ENCODE measurements at places on chromosomes 7 and 10. TPM values are rescaled to one million over a fixed set of nuclear protein-coding genes. Genes with fewer than 3 reads are reported as not detected.

Gene PLXDC2
- 203 TPM for total RNA-seq

Gene RABGEF1
- total RNA-seq = 27.9 TPM

DNA sequence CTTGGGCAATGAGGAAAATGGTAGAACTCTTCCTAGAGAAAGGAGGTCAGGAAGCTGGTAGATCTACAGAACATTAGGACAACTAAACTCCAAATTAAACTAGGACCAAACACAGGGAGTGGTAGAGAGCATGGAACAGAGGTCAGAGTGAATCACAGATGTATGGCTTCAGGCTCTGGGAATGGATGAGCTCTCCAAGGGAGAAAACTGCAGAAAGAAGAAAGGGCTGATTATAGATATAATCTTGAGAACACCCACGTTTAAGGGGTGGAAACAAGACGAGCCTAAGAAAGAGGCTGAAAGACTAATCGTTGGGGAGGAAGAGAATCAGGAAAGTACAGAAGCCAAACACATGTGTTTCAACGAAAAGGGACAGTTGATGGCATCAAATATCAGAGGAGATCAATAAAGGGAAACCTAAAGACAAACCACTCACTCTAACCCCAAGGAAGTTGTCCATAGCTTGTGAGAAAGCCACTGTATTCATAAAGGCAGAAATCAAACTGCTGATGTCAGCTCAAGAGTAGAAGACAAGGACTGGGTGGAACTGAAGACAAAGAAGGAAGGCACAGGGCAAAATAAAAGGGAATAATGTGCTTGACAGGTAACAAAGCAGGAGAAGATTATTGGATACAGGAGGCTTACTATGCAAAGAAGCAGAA is 41.4 kb downstream of the NUDCD3 start:
- H3K4me1 ChIP-seq = peaks cover 23% of the 10 kb centered on the region
- no peak overlapping the region for H3K4me3 ChIP-seq
- peak overlapping the region; percentile 89 for H3K27ac ChIP-seq
- no peaks in the 10 kb centered on the region for H3K27me3 ChIP-seq
- no peak for DNase-seq

DNA sequence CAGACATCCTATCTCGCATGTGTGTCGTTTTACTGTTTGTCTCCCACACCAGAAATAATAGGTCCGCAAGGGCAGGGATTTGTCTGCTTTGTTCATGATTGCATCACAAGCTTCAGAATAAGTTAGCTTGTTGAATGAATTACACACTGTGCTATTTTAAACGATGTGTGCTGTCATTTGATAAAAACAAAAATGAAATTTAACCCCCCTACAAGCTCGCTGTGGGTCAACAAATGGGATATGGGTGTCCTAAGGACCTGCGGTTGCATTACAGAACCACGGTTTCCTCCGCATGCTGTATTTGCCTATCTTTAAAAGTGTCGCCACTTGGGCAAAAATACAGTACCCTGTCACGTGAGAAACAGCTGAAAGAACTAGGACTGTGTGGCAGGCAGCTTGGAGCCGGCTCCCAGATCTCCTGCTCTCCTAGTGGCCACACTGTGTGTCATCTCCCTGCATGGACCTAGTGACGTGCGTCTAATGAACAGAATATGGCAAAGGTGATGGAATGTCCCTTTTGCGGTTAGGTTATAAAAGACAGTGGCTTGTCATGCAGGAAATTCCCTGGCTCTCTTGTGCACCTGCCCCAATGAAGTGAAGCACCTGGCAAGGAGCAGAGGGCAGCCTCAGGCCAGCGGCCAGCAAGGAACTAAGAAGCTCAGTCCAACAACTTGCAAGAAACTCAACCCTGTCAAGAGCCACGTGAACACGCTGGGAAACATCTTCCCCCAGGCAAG is 32.9 kb upstream of the CRYGN start:
- no peaks in the 10 kb centered on the region for H3K27me3 ChIP-seq
- H3K27ac ChIP-seq = peak overlapping the region; percentile 74
- H3K4me3 ChIP-seq = no peak overlapping the region
- no peak for DNase-seq

DNA sequence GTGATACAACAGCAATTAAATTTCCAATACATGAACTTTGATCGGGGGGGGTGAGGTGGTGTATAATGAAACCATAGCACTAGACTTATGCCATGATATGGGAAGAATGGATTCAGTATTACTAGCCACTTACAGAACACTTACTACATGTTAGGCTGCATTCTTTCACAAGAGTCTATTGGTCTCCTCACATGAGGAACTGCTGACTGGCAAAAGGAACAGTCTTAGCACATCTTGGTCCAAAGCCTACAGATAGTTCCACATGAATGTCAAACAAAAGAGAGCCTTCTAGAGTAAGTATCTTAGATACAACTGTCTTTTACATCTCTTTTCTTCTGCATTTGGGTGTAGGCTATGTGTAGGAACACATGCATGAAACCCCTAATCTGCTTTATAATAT is 115.9 kb upstream of the DNAJB12 start:
- peaks cover 5% of the 10 kb centered on the region for H3K4me1 ChIP-seq
- no peak for DNase-seq
- no peak overlapping the region for H3K4me3 ChIP-seq
- peaks cover 21% of the 10 kb centered on the region for H3K36me3 ChIP-seq
- H3K27ac ChIP-seq = no peak overlapping the region

Gene AGR3
- total RNA-seq = not detected

DNA sequence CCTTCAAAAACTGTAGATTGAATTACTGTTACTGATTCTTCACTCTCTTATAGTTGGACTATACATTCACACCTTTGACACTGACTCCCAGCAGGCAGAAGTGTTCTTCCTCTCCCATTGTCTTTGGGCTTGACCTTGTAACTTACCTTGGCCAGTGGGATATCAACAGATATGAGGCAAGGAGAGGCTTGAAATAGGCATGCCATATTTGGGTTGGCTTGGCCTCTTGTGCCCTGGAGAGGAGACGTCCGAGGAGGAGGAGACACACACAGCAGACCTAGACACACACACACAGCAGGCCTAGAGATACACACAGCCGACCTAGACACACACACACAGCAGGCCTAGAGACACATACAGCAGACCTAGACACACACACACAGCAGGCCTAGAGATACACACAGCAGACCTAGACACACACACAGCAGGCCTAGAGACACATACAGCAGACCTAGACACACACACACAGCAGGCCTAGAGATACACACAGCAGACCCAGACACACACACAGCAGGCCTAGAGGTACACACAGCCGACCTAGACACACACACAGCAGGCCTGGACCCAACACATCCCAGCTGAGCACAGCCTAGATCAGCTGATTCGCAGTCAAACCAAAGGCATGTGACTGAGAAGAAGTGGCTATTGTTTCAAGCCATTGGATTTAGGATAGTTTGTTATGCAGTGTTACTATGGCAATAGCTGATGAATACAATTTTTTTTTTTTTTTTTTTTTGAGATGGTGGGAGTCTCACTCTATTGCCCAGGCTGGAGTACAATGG is 12.5 kb upstream of the GNA12 start:
- no peaks in the 10 kb centered on the region for H3K36me3 ChIP-seq
- no peak overlapping the region for H3K27ac ChIP-seq

- no peak for DNase-seq
- H3K4me1 ChIP-seq = peaks cover 6% of the 10 kb centered on the region
- no peaks in the 10 kb centered on the region for H3K27me3 ChIP-seq
- H3K36me3 ChIP-seq = no peaks in the 10 kb centered on the region
- H3K27ac ChIP-seq = no peak overlapping the region
Observed at GRCh38 chr10:116371737-116372136, 47.5 kb downstream of the CCDC172 start.

Gene ACSL5
- total RNA-seq = 0.15 TPM

GRCh38 chr10:21327289-21327993 is 198.0 kb downstream of the SKIDA1 start:
- no peak overlapping the region for H3K4me3 ChIP-seq
- no peaks in the 10 kb centered on the region for H3K36me3 ChIP-seq
- H3K27me3 ChIP-seq = no peaks in the 10 kb centered on the region
- peaks cover 9% of the 10 kb centered on the region for H3K4me1 ChIP-seq
- no peak overlapping the region for H3K27ac ChIP-seq

Gene TLL2
- 1.9 TPM for total RNA-seq

GRCh38 chr10:71252220-71252619 is 39.9 kb downstream of the UNC5B start:
- H3K27me3 ChIP-seq = no peaks in the 10 kb centered on the region
- DNase-seq = no peak
- no peaks in the 10 kb centered on the region for H3K36me3 ChIP-seq

DNA sequence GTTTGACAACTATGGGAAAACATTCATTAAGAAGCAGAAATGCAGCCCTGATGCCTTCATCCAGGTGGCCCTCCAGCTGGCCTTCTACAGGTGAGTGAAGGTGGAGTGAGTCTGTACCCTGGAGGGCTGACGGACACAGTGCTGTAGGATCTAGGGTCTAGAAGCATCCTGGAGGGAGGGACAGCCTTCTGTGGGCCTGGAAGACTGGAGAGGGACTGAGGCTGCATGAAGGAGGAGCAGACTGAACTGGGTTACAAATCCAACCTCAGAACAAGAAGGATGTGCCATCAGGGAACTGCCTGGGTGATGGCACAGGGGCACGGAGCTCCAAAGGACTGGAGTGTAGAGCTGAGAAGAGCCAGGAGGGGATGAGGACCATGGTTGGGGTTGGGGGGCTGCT is 27.5 kb upstream of the C10orf53 start:
- no peak overlapping the region for H3K27ac ChIP-seq
- no peaks in the 10 kb centered on the region for H3K4me1 ChIP-seq
- no peaks in the 10 kb centered on the region for H3K36me3 ChIP-seq

Gene AKR1C8
- total RNA-seq = not detected

DNA sequence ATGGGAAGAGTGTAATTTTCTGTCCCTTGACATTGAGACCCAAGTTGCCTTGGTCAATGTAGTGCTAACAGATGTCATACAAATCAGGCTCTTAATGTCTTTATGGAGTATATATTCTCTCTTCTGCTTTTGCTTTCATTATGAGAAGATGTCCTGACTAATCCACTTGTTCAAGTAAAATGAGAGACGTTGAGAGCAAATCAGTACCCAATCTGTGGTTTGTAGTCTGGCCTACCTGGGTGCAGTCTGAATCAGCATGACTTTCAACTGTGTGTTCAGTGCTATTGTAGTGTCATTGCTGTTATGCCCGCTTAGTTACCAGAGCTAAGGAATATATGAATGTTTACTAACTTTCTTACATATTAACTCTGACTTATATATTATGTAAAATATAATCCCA is 612.4 kb downstream of the ANKRD7 start:
- no peak overlapping the region for H3K27ac ChIP-seq
- DNase-seq = no peak
- H3K4me3 ChIP-seq = no peak overlapping the region
- no peaks in the 10 kb centered on the region for H3K36me3 ChIP-seq
- no peaks in the 10 kb centered on the region for H3K4me1 ChIP-seq
- no peaks in the 10 kb centered on the region for H3K27me3 ChIP-seq

DNA sequence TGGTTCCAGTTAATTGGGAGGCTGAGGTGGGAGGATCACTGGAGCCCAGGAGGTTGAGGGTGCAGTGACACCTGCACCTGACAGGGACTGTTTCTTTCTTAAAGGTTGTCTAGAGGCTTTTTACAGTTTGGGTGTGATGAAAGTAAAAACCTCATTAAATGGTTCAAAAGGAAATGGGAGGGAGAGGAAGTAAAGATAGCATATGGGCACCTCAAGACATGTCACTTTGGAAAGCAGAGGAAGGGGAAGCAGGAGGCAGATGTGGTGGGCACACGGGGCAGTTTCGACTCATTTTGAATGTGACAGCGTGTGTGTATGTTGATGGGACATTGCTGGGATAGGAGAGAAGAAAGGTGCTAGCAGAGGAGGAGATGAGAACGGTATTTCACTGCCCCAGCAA is 203.1 kb downstream of the MLLT10 start:
- DNase-seq = no peak
- no peak overlapping the region for H3K4me3 ChIP-seq
- H3K27me3 ChIP-seq = no peaks in the 10 kb centered on the region
- H3K27ac ChIP-seq = peak overlapping the region; percentile 42

Gene ZNF804B
- not detected for total RNA-seq

- no peaks in the 10 kb centered on the region for H3K36me3 ChIP-seq
- no peak overlapping the region for H3K4me3 ChIP-seq
- DNase-seq = no peak
- no peaks in the 10 kb centered on the region for H3K27me3 ChIP-seq
Observed at GRCh38 chr7:80155374-80155773, 20.7 kb downstream of the GNAI1 start.

Gene SDK1
- total RNA-seq = 10.9 TPM

Gene AOAH
- not detected for total RNA-seq

Gene NYAP1
- 0.95 TPM for total RNA-seq

DNA sequence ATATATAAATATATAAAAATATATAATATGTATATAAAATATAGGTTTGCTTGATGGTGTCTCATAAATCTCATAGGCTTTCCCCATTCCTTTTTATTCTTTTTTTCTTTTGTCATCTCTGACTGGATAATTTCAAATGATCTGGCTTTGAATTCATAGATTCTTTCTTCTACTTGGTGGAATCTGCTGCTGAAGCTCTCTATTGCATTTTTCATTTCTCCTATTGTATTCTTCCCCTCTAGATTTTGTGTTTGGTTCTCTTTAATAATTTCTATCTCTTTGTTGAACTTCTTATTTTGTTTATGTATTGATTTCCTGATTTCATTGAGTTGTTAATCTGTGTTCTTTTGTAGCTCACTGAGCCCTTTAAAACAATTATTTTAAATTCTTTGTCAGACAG is 629.4 kb downstream of the GALNT17 start:
- H3K36me3 ChIP-seq = peaks cover 1% of the 10 kb centered on the region
- DNase-seq = no peak
- no peaks in the 10 kb centered on the region for H3K4me1 ChIP-seq
- no peak overlapping the region for H3K27ac ChIP-seq

Gene CACNA2D1
- 32.9 TPM for total RNA-seq

DNA sequence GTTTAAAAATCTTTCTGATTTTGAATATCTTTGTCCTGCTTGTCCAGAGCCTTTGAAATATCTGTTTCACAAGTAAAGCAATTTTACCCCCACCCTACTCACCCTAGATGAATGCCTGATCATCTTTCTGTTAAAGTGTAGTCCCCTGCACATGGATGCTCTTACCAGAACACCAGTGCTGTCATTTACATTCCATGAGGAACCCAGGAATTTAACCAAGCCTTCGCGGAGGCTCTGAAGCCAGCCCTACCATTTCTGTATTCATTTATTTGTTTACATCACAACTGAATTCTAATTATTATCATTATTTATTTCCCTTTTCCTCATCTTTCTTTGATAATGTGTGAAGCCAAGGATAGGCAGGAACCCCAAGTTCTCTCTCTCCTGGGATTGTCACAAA is 167.8 kb upstream of the MYO3A start:
- H3K27me3 ChIP-seq = peaks cover 23% of the 10 kb centered on the region
- H3K4me3 ChIP-seq = no peak overlapping the region
- no peaks in the 10 kb centered on the region for H3K4me1 ChIP-seq
- no peaks in the 10 kb centered on the region for H3K36me3 ChIP-seq

GRCh38 chr10:94125856-94126255 is 132.1 kb downstream of the PLCE1 start:
- no peaks in the 10 kb centered on the region for H3K27me3 ChIP-seq
- DNase-seq = no peak
- H3K36me3 ChIP-seq = no peaks in the 10 kb centered on the region
- H3K27ac ChIP-seq = peak overlapping the region; percentile 77
- peaks cover 61% of the 10 kb centered on the region for H3K4me1 ChIP-seq
- H3K4me3 ChIP-seq = no peak overlapping the region
